ENCODE measurements at places on chromosomes 1 and 21. TPM values are rescaled to one million over a fixed set of nuclear protein-coding genes. Genes with fewer than 3 reads are reported as not detected.

Gene C1orf141
- total RNA-seq, result not detected

Gene CNIH3
- total RNA-seq, result 0.34 TPM

Gene TNFSF18
- total RNA-seq, result not detected

Gene RAB29
- total RNA-seq, result 11.6 TPM

Gene GTF2B
- total RNA-seq, result 27.4 TPM

Gene CELA2B
- total RNA-seq, result not detected

Gene EPS8L3
- total RNA-seq, result 0.43 TPM

Gene GBP4
- 0.01 TPM for total RNA-seq

Gene SLC16A4
- total RNA-seq, result 30.8 TPM

Gene CLDN17
- not detected for total RNA-seq

Gene UMODL1
- not detected for total RNA-seq

Gene AIRE
- total RNA-seq, result not detected

All from A549 treated with dexamethasone at 1 μM for 4 hours (cell line).